ENCODE measurements at places on chromosomes 12 and 14. TPM values are rescaled to one million over a fixed set of nuclear protein-coding genes. Genes with fewer than 3 reads are reported as not detected.

The TAS2R30 gene
- total RNA-seq, result not detected

The SAMD4A gene
- 7.7 TPM for total RNA-seq

The OR6C2 gene
- total RNA-seq, result not detected

The PMCH gene
- not detected for total RNA-seq

- DNase-seq, result no peak
Measured at GRCh38 chr14:105858676-105859025, 332.3 kb downstream of the TMEM121 start.

GRCh38 chr14:25259470-25259869 is 209.5 kb upstream of the STXBP6 start:
- DNase-seq, result no peak

- DNase-seq, result peak; percentile 59
Measured at GRCh38 chr14:33794791-33795305, 156.0 kb downstream of the EGLN3 start.

DNA sequence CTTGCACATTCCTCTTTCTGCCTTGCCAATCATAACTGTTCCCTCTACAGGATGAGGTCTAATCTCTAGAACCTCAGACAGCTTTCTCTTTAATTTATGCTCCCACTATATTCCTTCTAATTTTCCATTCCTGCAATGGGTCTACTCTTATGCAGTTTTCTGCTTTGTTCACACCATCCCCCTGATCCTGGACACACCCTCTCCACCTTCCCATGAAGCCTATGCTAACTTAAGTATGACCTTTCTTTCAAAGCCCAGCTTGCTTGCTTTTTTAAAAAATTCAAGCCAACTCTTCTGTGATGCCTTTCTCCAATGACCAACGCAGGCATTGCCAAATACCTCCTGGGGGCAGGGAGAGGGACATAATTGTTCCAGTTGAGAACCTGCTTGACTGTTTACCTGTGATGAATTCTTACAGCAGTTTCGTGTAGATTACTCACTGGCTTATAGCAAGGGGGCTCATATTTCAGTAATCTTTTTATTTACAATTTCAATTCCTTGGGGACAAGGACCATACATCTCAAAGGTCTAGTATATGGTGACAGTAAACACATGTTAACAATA is 7.8 kb downstream of the SLC38A1 start:
- peak; percentile 41 for DNase-seq

DNA sequence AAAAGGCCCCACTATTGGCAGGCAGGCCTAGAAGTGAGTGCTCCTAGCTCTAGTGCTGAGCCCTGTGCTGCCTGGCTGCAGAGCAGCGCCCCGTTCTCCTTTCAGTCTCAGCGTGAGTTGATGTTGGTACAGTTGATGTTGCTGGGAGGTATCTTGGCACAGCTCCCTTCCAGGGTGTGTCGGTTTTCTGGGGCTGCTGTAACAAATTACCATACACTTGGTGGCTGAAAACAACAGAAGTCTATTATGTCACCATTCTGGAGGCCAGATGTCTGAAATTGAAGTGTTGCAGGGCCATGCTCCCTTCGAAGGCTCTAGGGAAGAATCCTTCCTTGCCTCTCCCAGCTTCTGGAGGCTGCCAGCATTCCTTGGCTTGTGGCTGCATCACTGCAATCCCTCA is 151.4 kb downstream of the TSPAN9 start:
- no peak for DNase-seq

DNA sequence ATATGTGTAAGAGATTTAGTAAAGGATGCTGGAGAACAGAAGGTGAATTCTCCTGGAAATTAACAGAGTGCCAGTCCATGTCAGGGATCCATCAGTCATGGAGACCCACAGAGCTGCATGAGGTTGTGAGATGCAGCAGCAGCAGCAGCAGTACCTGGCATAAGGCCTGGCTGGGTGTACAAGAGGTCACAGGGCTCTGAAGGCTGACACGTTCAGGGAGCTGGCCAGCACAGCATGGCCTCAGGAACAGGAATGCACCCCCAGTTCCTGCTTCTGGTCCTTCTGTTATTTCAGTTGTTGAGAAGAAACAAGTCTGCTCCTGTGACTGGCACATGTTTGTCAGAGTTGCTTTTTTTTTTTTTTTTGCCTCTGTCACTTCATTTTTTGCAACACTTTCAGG is 210.8 kb downstream of the CNTN1 start:
- no peak for DNase-seq

DNA sequence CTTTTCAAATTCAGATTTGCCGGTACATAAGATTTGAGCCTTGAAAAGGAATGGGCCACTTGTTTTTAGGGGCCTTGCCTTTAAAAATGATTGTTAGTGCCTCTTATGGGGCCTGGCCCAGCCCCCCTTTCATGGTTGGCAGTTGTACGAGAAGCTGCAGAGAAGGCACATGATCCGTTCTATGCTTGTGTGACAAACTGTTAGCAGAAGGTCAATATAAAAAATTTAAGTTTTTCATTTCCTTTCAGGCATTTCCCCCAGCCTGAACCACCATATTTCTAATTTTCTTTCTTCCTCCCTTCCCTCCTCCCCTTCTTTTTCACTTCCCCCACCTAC is 119.1 kb downstream of the PLXNC1 start:
- no peak for DNase-seq

DNA sequence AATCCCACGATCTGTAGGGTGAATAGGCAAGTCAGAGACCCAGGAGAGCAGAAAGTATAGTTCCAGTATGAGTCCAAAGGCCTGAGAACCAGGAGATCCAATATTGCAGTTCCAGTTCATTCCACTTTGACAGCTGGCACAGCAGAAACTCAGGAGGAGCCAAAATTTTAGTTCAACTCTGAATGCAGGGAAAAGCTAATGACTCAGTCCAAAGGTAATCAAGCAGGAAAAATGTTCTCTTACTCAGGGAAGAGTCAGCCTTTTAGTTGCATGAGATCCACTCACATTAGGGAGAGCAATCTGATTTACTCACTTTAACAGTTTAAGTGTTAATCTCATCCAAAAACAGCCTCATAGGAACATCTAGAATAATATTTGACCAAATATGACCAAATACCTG is 130.2 kb upstream of the LRFN5 start:
- DNase-seq, result no peak
